ENCODE measurements at places on chromosomes 2 and 18. TPM values are rescaled to one million over a fixed set of nuclear protein-coding genes. Genes with fewer than 3 reads are reported as not detected.
A peak's percentile ranks its signal among the peaks of the same experiment; 100 is the strongest.

GRCh38 chr2:39121523-39122063 lies 742 bp upstream of the SOS1 start:
- H3K36me3 ChIP-seq, result no peaks in the 10 kb centered on the region
- peak overlapping the region; percentile 92 for H3K27ac ChIP-seq
- DNase-seq, result peak; percentile 54
- peak overlapping the region; percentile 62 for H3K4me3 ChIP-seq
- H3K27me3 ChIP-seq, result no peaks in the 10 kb centered on the region

- no peak overlapping the region for H3K4me3 ChIP-seq
- DNase-seq, result no peak
- H3K4me1 ChIP-seq, result no peaks in the 10 kb centered on the region
Measured at GRCh38 chr2:127229555-127229954, 9.5 kb upstream of the CYP27C1 start.

GRCh38 chr2:213317929-213318328 lies 33.7 kb downstream of the SPAG16 start:
- H3K36me3 ChIP-seq, result no peaks in the 10 kb centered on the region
- H3K4me3 ChIP-seq, result no peak overlapping the region
- no peaks in the 10 kb centered on the region for H3K27me3 ChIP-seq
- no peak for DNase-seq
- no peaks in the 10 kb centered on the region for H3K4me1 ChIP-seq
- no peak overlapping the region for H3K27ac ChIP-seq

SLC9A2 gene
- total RNA-seq, result 14.4 TPM

GRCh38 chr2:151302879-151303278 lies 13.4 kb upstream of the NMI start:
- no peak for DNase-seq
- no peak overlapping the region for H3K4me3 ChIP-seq
- H3K27ac ChIP-seq, result no peak overlapping the region
- no peaks in the 10 kb centered on the region for H3K36me3 ChIP-seq

TUBB8B gene
- 0.91 TPM for total RNA-seq

- no peaks in the 10 kb centered on the region for H3K27me3 ChIP-seq
- H3K36me3 ChIP-seq, result no peaks in the 10 kb centered on the region
- H3K4me3 ChIP-seq, result no peak overlapping the region
- DNase-seq, result no peak
- H3K27ac ChIP-seq, result no peak overlapping the region
- no peaks in the 10 kb centered on the region for H3K4me1 ChIP-seq
Measured at GRCh38 chr2:205148755-205149154, 533.5 kb upstream of the NRP2 start.

RALBP1 gene
- total RNA-seq, result 66.3 TPM

DNA sequence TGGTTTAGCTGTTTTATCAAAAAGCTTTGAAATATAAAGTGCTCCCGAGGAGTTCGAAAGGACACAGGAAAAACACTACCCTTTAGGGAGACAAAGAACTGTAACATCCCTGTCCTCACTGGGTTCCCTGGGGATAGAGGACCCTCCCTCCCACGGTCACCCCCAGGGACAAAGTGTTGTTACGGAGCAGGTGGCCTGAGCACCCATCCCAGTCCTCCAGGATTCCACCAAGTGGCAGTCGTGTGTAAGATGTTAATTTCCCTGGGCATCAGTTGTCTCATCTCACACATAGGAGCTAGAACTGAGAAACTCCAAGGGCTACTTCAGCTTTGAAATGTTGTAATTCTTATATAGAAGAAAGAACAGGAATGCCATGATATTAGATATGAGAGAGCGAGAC lies 137.7 kb downstream of the ALK start:
- no peaks in the 10 kb centered on the region for H3K27me3 ChIP-seq
- no peaks in the 10 kb centered on the region for H3K4me1 ChIP-seq
- H3K36me3 ChIP-seq, result no peaks in the 10 kb centered on the region

- H3K27me3 ChIP-seq, result no peaks in the 10 kb centered on the region
- H3K4me1 ChIP-seq, result no peaks in the 10 kb centered on the region
- H3K4me3 ChIP-seq, result no peak overlapping the region
- no peak overlapping the region for H3K27ac ChIP-seq
- DNase-seq, result no peak
Measured at GRCh38 chr2:132252894-132253264, 91.1 kb upstream of the ANKRD30BL start.

DNA sequence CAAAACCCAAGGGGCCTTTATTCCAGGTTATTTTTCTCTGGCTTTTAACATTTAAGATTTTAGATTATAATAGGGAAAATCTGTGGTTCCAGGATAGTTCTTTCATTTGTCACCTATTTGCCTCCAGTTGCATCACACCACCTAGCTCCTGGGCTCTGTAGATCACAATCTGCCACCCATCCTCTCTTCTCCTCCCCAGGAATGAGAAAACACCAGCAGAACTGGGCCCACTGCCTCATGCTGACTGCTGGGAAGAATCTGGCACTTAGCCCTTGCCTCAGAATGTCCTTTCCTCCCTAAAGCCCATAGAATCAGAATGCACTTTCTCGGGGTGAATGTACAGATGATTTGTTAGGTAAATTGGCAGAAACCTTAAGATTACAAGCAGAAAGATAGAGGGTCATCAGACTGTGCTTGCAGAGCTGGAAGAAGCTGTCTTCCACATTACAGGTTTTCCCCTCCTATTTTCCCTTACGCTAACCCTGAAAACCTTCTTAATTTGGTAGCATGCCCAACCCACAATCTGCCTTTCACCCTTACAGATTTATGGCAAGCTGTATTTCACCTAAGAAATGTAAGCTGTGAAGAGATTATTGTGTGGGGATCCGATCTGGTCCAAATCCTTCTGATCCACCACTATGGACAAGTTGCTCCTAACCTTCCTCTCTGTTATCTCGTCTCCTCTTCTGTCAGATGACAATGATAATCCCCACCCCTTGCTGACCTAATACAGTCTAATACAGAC lies 72.6 kb downstream of the LRRC30 start:
- no peaks in the 10 kb centered on the region for H3K4me1 ChIP-seq
- no peak overlapping the region for H3K4me3 ChIP-seq
- DNase-seq, result no peak
- H3K27ac ChIP-seq, result no peak overlapping the region

DNA sequence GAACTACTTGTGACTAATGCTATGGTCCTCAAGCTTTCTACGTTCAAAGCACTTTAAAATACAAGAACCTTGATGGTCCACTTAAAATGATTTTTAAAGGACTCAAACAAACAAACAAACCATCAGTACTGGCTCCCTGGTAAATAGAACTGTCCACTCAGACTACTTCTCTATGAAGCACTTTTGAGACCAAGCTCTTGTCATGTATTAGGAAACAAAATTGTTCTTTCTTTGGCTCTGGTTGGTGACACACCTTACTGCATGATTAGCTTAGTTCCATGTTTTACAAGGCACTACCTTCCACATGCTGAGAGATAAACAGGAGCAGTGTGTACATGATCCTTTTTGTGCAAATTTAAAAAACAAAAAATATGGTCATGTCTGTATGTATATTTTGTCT lies 19.7 kb downstream of the DARS1 start:
- no peak overlapping the region for H3K27ac ChIP-seq
- no peaks in the 10 kb centered on the region for H3K27me3 ChIP-seq
- no peak overlapping the region for H3K4me3 ChIP-seq
- DNase-seq, result no peak
- H3K4me1 ChIP-seq, result no peaks in the 10 kb centered on the region

- H3K4me1 ChIP-seq, result no peaks in the 10 kb centered on the region
- no peaks in the 10 kb centered on the region for H3K27me3 ChIP-seq
- H3K27ac ChIP-seq, result no peak overlapping the region
- H3K36me3 ChIP-seq, result no peaks in the 10 kb centered on the region
Measured at GRCh38 chr2:181104512-181105115, 124.2 kb downstream of the UBE2E3 start.

ZNF892 gene
- total RNA-seq, result 3.4 TPM

POMC gene
- total RNA-seq, result 10.5 TPM

GRCh38 chr2:3361518-3362389 lies 15.9 kb downstream of the EIPR1 start:
- no peak overlapping the region for H3K4me3 ChIP-seq
- no peaks in the 10 kb centered on the region for H3K27me3 ChIP-seq
- DNase-seq, result no peak
- H3K27ac ChIP-seq, result peak overlapping the region; percentile 30
- no peaks in the 10 kb centered on the region for H3K36me3 ChIP-seq
- H3K4me1 ChIP-seq, result 0 out of 2 replicates have a peak, but pooled peaks cover 3% of the 10 kb centered on the region

DNA sequence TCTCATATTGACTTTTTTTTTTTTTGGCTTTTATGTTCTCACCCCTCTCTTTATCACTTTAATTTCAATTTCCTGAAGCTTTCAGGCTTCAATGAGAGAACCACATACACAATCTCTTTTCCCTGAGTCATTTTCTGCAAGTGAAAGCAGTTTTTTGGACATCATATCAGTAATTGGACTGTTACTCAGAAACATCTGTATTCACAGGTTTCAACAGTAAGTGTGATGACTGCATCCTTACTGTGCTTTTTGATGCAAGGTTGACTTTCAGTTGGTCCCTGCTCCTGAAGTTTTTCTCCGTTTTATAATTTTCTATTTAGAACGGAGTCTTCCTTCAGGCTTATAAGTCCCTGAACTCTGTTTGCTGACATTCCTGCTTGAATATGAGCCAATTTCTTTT lies 70.5 kb upstream of the CCBE1 start:
- no peak overlapping the region for H3K27ac ChIP-seq
- H3K4me1 ChIP-seq, result no peaks in the 10 kb centered on the region
- H3K36me3 ChIP-seq, result no peaks in the 10 kb centered on the region
- DNase-seq, result no peak

- no peak overlapping the region for H3K27ac ChIP-seq
- H3K4me3 ChIP-seq, result no peak overlapping the region
- no peaks in the 10 kb centered on the region for H3K27me3 ChIP-seq
Measured at GRCh38 chr2:20633794-20634506, 16.9 kb downstream of the HS1BP3 start.

IL36B gene
- not detected for total RNA-seq

DNA sequence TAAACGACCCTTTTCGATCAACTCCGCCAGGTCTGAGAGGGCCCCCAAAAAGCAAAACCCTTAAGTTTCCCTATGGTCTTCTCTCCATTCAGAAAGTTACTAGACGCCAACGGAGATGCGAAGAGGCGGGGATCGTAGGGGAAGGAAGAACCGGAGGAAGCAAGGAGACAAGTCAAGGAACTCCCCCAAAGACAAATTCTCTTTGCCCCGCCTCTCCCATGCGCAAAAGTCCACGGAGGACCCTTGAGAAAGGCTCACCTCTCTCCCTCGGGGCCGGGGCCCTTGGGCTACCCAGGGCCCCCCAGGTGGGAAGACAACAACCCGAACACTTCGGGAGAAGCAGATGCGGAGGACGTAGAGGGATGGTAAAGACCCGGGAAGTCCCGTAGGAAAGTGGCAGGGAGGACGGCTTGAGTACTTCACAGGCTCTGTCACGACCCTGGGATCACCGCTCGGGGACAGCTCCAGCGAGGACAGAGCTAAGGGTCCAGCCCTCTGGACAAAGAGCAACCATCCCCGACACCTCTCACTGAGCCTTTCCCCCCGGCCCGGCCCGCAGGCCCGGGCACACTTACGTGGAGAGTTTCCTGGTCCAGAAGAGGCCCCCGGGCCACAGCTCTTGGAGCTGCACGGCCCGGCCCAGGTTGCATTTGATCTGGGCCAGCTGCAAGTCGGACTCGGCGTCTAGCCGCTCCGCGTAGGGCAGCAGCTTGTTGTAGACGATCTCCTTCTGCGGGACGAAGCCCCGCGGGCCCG lies 647 bp downstream of the PSME4 start:
- H3K27me3 ChIP-seq, result no peaks in the 10 kb centered on the region
- peak overlapping the region; percentile 97 for H3K27ac ChIP-seq
- H3K36me3 ChIP-seq, result no peaks in the 10 kb centered on the region
- peaks cover 19% of the 10 kb centered on the region for H3K4me1 ChIP-seq
- peak overlapping the region; percentile 80 for H3K4me3 ChIP-seq

DNA sequence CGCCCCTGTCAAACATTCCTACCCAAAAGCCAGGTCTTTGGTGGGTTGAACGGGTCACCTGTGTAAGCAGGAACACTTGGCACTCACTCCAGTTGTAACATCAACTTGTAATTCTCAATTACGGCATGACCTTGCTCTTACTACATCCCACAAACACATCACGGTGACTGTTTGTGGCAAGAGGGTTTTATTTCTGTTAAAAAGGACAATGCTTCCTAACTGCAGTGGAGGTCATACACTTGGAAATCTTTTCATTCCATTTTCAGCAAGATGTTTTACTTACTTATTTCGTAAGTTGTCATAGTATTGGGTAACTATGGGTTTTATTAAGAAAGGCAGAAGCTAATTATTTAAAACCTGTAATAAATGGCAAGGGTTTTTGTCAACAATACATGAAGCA lies 126.1 kb downstream of the ZNF516 start:
- H3K36me3 ChIP-seq, result no peaks in the 10 kb centered on the region
- no peak for DNase-seq
- no peak overlapping the region for H3K4me3 ChIP-seq
- no peaks in the 10 kb centered on the region for H3K4me1 ChIP-seq
- no peak overlapping the region for H3K27ac ChIP-seq

TMEM198 gene
- 9.1 TPM for total RNA-seq

- DNase-seq, result peak; percentile 98
- no peaks in the 10 kb centered on the region for H3K27me3 ChIP-seq
- peaks cover 2% of the 10 kb centered on the region for H3K36me3 ChIP-seq
- peak within 1 kb of the TSS; percentile 84 for H3K27ac ChIP-seq
- peak within 1 kb of the TSS; percentile 98 for H3K4me3 ChIP-seq
Measured at GRCh38 chr2:127106991-127107621, at the start of gene BIN1. Gene BIN1, minus strand, starts transcription at chr2:127107154. Its CDS starts 211 bp downstream, at chr2:127106943.

GRCh38 chr2:233692648-233693047 lies at the start of gene UGT1A6:
Gene UGT1A6, plus strand, starts transcription at chr2:233692890. Its CDS starts 115 bp downstream, at chr2:233693005.
- peaks cover 17% of the 10 kb centered on the region for H3K4me1 ChIP-seq
- H3K4me3 ChIP-seq, result 0 out of 2 replicates have a peak within 1 kb of the TSS, but pooled peaks have one; percentile 3
- peak within 1 kb of the TSS; percentile 25 for H3K27ac ChIP-seq
- no peaks in the 10 kb centered on the region for H3K36me3 ChIP-seq
- no peaks in the 10 kb centered on the region for H3K27me3 ChIP-seq
- DNase-seq, result no peak

- H3K4me1 ChIP-seq, result no peaks in the 10 kb centered on the region
- H3K4me3 ChIP-seq, result no peak overlapping the region
Measured at GRCh38 chr2:25558262-25558661, 115.1 kb downstream of the DTNB start.

DNA sequence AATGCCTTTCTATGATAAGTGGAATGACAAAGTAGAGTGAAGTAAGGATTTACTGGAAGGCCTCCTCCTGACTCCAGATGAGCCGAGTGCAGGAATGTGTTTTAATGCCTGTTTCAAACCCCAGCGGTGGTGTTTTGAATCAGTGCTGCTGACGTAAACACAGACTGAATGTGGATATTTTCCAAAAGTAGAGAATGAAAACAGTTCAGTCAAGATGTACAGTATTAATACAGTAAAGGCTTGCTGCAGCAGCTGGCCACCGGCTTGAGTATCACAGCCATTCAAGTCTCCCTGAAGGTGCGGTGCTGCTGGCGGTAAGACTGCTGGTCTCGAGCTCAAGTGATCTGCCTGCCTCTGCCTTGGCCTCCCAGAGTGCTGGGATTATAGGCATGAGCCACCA lies 46.7 kb downstream of the ARHGAP28 start:
- peaks cover 22% of the 10 kb centered on the region for H3K4me1 ChIP-seq
- no peaks in the 10 kb centered on the region for H3K27me3 ChIP-seq
- no peak overlapping the region for H3K27ac ChIP-seq
- no peak overlapping the region for H3K4me3 ChIP-seq
- no peaks in the 10 kb centered on the region for H3K36me3 ChIP-seq

All from Caco-2 (cell line).